ENCODE measurements at places on chromosomes 2 and 18. TPM values are rescaled to one million over a fixed set of nuclear protein-coding genes. Genes with fewer than 3 reads are reported as not detected.

The TTC27 gene
- 29.1 TPM for total RNA-seq

The GKN2 gene
- total RNA-seq, result not detected

The DNER gene
- total RNA-seq, result 14.6 TPM

GRCh38 chr18:59345556-59345955 lies 13.5 kb downstream of the LMAN1 start:
- H3K27me3 ChIP-seq, result no peaks in the 10 kb centered on the region
- peaks cover 63% of the 10 kb centered on the region for H3K36me3 ChIP-seq
- H3K4me3 ChIP-seq, result no peak overlapping the region

GRCh38 chr2:61157371-61158003 lies 4.5 kb upstream of the C2orf74 start:
- H3K4me1 ChIP-seq, result no peaks in the 10 kb centered on the region
- no peak overlapping the region for H3K4me3 ChIP-seq
- H3K36me3 ChIP-seq, result no peaks in the 10 kb centered on the region
- DNase-seq, result no peak
- no peak overlapping the region for H3K27ac ChIP-seq

DNA sequence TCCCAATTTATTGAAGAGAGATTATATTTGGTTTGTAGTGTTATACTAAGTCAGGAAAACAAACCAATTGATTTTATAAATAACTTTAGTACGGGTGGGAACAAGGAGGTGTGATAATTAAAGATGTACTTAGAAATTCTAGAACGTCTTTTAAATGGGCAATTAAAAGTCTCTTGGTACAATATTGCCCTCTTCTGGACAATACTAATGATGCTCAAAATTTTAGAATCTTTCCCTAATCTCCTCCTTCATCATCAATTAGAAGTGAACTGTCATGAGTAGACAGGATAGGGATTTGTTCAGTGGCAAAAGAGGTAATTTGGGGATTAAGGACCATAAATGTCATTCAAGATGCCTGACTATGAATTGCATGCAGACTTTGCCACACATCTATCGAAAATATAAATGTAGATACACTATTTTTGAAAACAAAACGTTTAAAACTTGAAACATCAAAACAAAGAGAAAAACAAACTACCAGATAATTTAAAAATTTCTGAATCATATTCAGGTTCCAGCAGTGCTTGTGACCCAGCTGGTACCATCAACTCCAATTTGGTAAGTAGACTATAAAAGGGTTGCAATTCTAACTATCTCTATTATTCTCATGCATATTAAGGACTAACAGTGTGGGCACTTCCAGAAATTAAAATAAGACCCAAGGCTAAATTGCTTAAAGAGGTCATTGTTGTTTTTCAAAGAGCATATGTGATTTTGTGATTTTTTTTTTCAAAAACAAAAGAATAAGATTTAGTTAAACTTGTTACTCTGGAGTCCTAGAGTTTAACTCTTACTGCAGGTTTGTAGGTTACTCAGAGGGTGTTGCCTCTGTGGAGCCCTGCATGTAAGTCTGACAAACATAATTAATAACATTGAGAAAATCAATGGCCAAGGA lies 123.5 kb downstream of the LAMA3 start:
- DNase-seq, result no peak
- H3K27ac ChIP-seq, result no peak overlapping the region
- H3K27me3 ChIP-seq, result no peaks in the 10 kb centered on the region
- H3K4me1 ChIP-seq, result no peaks in the 10 kb centered on the region
- H3K4me3 ChIP-seq, result no peak overlapping the region

DNA sequence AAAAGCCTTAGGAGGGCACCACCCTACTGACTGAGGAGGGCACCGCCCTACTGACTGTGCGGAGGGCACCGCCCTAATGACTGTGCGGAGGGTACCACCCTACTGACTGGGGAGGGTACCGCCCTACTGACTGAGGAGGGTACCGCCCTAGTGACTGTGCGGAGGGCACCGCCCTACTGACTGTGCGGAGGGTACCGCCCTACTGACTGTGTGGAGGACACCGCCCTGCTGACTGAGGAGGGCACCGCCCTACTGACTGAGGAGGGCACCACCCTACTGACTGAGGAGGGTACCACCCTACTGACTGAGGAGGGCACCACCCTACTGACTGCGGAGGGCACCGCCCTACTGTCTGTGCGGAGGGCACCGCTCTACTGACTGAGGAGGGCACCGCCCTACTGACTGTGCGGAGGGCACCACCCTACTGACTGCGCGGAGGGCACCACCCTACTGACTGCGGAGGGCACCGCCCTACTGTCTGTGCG lies 150.2 kb upstream of the NFATC1 start:
- no peaks in the 10 kb centered on the region for H3K4me1 ChIP-seq
- no peak overlapping the region for H3K4me3 ChIP-seq
- no peak overlapping the region for H3K27ac ChIP-seq
- no peaks in the 10 kb centered on the region for H3K27me3 ChIP-seq
- no peaks in the 10 kb centered on the region for H3K36me3 ChIP-seq
- no peak for DNase-seq

GRCh38 chr2:241774419-241775222 lies 2.0 kb upstream of the GAL3ST2 start:
- no peaks in the 10 kb centered on the region for H3K36me3 ChIP-seq
- H3K27ac ChIP-seq, result no peak overlapping the region
- DNase-seq, result peak; percentile 45
- no peak overlapping the region for H3K4me3 ChIP-seq

- H3K36me3 ChIP-seq, result no peaks in the 10 kb centered on the region
- peak; percentile 54 for DNase-seq
- H3K27ac ChIP-seq, result no peak overlapping the region
- no peak overlapping the region for H3K4me3 ChIP-seq
- peaks cover 14% of the 10 kb centered on the region for H3K4me1 ChIP-seq
These were observed 17.9 kb downstream of the B3GNT7 start for GRCh38 chr2:231413456-231413855.

DNA sequence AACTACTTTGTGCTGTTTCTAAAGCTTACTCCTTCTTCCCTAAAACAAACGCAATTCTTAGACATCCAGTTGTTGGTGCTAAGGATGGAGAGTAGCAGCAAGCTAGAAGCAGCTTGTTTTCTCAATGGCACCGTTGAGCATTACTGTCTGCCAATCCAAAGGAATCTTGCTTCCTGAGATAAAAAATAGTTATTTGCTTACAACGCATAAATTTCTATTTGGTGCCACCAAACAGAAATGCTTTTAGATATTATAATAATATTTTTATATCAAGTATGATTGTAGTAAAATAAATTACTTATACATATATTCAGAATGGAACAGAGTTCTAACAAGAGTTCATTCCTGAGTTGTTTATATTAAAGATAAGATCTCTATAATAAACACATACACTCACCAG lies 434.7 kb downstream of the CPS1 start:
- H3K27ac ChIP-seq, result no peak overlapping the region
- no peaks in the 10 kb centered on the region for H3K4me1 ChIP-seq
- H3K27me3 ChIP-seq, result no peaks in the 10 kb centered on the region
- no peaks in the 10 kb centered on the region for H3K36me3 ChIP-seq
- no peak overlapping the region for H3K4me3 ChIP-seq

DNA sequence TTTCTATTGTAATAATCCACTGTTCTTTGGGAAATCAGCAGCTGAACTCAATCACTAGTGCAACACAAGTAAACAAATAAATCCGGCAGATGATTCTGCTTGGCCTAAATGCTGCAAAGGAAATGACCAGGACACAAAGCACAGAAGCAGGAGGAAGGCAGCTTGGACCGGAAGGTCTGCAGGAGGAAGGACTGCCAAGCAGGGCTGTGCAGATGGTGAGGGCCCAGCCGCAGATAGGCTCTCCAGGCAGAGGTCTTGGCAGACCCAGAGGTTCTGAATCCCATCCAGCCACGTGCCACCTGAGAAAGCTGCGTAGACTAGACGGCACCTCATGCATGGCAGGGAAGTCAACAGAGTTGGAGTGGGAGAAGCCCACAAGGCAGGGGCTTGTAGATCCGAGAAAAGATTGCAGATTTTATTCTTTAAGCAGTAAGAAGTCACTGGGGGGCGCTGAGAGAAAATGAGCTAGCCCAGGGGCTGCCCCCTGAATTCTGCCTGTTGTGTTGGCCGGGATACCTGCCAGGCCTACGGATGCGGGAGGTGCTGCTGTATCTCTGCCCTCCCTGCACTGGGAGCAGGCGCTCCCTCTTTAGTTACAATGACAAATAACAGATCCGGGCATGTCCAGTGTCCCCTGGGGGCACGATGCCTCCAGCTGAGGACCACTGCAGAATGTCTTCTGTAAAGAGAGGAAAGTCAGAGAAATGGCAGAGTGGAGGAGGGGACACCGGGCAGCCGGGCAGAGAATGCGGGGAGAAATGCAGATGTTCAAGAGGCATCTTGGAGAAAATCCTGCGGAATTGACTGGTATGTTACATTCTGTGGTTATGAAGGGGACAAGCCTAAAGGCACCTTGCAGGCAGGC lies 153.5 kb downstream of the PXDN start:
- peak; percentile 65 for DNase-seq
- no peak overlapping the region for H3K4me3 ChIP-seq
- no peaks in the 10 kb centered on the region for H3K36me3 ChIP-seq

DNA sequence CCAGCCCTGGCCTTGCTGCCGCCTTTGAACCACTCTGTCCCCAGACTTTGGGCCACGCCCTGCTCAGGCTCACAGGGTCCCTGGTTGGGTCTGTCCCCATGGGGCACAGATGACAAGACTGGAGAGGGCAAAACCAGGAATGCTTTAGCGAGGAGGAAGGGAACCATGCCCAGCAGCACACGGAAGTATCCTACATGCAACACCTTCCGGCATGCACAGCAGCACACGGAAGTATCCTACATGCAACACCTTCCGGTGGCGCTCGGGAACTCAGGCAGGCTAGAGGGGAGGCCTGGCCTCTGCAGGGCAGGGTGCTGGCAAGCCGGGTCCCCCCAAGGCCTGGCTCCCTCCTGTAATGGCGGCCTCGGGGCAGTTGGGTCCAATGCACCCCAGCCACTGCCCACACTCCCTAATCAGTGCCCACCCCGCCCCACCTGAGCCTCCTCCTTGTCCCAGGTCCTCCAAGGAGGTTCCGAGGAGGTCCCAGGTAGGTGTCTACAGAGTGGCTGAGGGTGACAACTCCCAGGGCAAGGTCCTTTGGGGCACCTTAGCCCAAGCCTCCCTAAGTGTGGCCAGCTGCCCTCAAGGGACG lies 33.6 kb upstream of the SNED1 start:
- H3K27ac ChIP-seq, result no peak overlapping the region
- no peak for DNase-seq
- H3K4me3 ChIP-seq, result no peak overlapping the region
- no peaks in the 10 kb centered on the region for H3K27me3 ChIP-seq
- no peaks in the 10 kb centered on the region for H3K36me3 ChIP-seq
- H3K4me1 ChIP-seq, result no peaks in the 10 kb centered on the region

- H3K4me3 ChIP-seq, result no peak overlapping the region
- no peak for DNase-seq
These were observed 45.9 kb downstream of the RPIA start for GRCh38 chr2:88737385-88737784.

GRCh38 chr2:18369760-18370159 lies 190.7 kb downstream of the RDH14 start:
- H3K36me3 ChIP-seq, result no peaks in the 10 kb centered on the region
- no peak overlapping the region for H3K27ac ChIP-seq
- H3K4me3 ChIP-seq, result no peak overlapping the region
- DNase-seq, result no peak

GRCh38 chr18:38981389-38981788 lies 1415.8 kb upstream of the CELF4 start:
- H3K27ac ChIP-seq, result no peak overlapping the region
- H3K4me1 ChIP-seq, result no peaks in the 10 kb centered on the region
- DNase-seq, result no peak
- H3K27me3 ChIP-seq, result no peaks in the 10 kb centered on the region
- H3K4me3 ChIP-seq, result no peak overlapping the region
- no peaks in the 10 kb centered on the region for H3K36me3 ChIP-seq

GRCh38 chr2:240236217-240237111 lies 96.0 kb upstream of the OTOS start:
- H3K36me3 ChIP-seq, result no peaks in the 10 kb centered on the region
- no peak overlapping the region for H3K4me3 ChIP-seq
- no peak overlapping the region for H3K27ac ChIP-seq
- H3K4me1 ChIP-seq, result no peaks in the 10 kb centered on the region
- peak; percentile 33 for DNase-seq

GRCh38 chr2:100976645-100977391 lies 25.3 kb upstream of the RPL31 start:
- no peak overlapping the region for H3K4me3 ChIP-seq
- no peak overlapping the region for H3K27ac ChIP-seq
- DNase-seq, result no peak
- no peaks in the 10 kb centered on the region for H3K27me3 ChIP-seq
- H3K36me3 ChIP-seq, result no peaks in the 10 kb centered on the region
